ENCODE measurements at places on chromosomes 3 and 15. TPM values are rescaled to one million over a fixed set of nuclear protein-coding genes. Genes with fewer than 3 reads are reported as not detected.

The DZIP1L gene
- total RNA-seq: 13.3 TPM

The OXSR1 gene
- 23.2 TPM for total RNA-seq

The LRRC2 gene
- total RNA-seq: 2.2 TPM

The STOML1 gene
- 9.7 TPM for total RNA-seq

The SLC22A14 gene
- not detected for total RNA-seq
